ENCODE measurements at places on chromosomes 1 and 21.

GRCh38 chr1:184276416-184276815 lies 110.4 kb upstream of the C1orf21 start:
- no peak for DNase-seq

DNA sequence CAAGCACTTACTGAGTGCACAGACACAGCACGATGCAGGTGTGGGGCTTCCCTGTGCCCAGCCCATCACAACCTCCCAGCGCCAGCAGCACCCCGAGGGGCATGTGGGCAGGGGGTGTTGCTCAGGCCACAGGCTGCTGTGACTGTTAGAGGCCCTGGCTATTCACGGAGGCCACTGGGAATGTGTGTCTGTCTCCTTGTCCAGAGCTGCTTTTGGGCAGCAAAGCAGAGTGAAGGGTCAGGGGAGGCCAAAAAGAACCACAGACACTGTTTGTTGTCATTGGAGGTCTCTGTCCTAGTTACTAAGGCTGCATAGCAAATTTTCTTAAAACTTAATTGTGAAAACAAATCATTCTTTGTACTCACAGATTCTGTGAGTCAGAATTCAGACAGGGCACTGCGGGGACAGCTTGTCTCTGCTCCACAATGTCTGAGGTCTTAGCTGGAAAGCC lies 49.6 kb downstream of the TNFRSF8 start:
- peak; percentile 17 for DNase-seq

- DNase-seq = no peak
Measured at GRCh38 chr1:30696831-30697230, 26.6 kb downstream of the MATN1 start.

DNA sequence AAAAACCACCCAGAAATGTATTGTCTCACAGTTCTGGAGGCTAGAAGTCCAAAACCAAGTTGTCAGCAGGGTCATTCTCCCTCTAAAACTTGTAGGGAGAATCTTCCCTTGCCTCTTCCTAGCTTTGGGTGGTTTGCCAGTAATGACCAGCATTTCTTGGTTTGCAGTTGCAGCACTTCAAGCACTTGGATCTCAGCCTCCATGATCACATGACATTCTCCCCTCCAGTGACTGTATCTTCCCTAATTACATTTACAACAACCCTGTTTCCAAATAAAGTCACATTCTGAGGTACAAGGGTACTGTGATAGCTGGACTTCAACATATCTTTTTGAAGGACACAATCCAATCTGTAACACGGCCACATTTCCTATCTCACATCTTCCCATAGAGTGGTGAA lies 37.2 kb downstream of the EVI5 start:
- peak; percentile 42 for DNase-seq

DNA sequence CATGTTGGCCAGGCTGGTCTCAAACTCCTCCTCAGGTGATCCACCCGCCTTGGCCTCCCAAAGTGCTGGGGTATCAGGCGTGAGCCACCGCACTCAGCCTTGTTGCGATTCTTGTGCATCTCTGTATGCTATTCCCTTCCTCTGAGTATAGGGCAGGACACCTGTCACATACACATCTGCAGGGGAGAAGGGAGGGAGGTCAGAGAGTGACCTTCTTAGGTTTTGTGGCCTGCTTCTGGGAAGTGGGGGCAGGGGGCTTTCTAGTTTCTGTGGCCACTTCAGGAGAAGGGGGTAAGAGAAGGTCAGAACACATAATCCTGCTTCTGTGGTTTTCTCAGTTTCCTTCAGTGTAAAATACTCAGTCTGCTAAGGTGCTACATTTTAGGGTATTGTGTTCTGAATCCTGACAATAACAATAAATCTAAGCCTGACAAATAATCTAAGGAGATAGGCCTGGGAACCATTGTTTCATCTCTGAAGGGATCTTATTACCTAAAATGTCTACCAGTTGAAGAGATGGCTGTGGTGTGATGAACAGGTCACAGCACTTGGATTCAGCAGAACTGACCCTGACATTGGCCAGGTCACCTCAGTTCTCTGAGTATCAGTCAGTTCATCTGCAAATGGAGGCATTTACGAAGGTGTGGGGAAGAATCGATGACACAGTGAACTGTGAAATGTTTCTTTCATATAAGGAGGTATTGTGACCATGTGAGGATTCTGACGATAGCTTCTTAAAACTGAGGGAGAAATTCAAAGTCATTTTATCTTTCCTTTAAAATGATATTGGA lies 212.6 kb upstream of the L1TD1 start:
- no peak for DNase-seq

DNA sequence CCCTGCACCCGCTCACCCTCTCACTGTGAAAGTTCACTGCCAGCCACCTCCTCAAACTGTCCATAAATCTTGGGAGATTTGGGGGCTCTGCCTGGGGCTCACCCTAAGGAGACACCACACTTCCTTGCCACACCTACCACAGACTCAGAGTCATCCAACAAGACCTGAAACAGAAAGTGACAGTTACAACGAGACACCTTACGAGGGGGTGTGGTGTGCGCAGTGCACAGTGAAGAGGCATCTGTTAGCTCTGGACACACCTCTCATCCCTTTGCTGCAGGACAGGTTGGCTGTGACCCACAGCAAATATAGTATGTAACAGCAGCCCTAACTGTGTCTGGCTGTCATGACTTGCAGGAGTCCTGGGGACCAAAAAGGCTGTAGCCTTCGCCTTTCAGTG lies 190.2 kb downstream of the NR5A2 start:
- DNase-seq = no peak

DNA sequence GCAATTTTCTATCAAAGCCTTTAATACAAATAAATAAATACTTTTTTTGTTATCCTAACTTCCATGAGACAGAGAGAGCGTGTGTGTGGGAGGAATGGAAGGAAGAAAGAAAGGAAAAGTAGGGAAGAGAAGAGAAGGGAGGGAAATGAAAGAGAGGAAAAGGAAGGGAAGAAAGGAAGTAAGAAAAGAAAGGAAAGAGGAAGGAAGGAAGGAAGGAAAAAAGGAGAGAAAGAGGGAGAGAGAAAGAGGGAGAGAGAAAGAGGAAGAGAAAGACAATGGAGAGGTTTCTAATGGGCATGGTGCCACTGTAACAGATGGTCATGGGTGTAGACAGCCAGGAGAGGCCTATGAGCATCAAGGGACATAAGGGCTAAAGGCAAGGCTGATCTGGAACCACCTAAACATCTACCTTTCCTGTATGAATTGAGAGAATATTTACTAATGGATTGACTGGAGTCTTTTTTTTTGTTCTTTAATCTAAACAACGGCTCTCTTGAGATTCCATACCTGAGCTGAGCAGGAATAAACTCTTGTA lies 234.9 kb downstream of the PTPRC start:
- DNase-seq = no peak

DNA sequence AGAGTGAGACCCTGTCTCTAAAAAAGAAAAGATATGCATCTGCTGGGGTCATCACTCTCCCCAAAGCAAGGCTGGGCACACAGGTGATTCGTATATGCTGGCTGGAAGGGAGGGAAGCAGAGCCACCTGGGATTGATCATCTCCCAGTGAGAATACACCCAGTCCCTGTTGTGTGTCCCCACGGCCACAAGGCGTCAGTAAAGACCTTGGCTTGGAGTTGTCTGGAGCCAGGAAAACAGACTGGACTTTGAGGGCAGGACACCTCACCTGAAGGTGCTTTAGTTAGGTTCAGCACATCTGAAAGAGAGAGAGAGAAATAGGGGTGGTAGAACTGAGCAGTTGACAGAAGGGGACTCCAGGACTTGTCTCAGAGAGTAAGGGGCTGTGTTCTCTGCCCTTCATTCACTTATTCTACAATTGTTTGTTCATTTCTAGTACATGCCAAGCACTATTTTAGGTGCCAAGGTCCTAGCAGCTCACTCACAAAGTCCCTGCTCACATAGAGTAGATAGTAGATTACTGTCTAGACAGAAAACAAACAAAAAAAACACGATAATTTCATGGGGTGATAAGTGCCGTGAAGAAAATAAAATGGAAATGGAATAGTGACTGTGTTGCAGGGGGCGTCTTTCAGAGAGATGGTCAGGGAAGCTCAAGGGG lies 13.5 kb downstream of the CITED4 start:
- peak; percentile 76 for DNase-seq

DNA sequence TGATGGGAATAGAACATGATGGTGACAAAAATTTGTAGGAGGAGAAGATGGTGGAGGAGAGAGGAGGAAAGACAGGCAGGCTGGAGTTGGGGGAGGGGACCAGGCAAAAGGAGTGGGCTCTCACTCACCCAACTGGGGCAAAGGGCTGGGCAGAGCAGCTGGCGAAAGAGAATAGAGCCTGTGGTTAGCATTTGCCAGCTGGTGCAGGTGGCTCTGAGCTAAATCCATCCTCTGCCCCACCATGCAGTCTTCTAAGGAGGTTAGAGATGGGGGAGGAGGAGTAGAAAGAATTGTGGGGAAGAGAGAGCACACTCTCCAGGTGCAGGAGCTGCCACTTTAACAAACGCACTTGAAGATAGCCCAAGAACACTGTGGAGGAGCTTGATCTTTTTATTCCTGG lies 27.6 kb upstream of the SLAMF1 start:
- no peak for DNase-seq

DNA sequence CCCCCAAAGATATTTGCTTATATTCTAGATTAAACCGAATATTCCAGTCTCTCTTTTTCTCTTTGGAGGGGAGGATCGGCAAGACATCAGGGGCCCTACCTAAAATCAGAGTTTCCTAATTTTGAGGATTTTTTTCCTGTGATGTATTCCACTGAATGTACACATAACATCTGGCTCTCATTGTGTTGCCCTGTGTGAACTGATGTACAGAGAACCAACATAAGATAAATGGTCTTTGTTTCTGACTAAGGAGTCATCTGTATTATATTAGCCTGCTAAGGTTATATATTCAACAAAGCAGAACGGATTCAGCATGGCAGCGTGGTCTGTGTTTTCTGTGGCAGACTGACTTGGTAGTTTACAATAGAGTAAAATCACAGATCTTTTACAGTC lies 114.8 kb upstream of the NCAM2 start:
- DNase-seq = no peak

DNA sequence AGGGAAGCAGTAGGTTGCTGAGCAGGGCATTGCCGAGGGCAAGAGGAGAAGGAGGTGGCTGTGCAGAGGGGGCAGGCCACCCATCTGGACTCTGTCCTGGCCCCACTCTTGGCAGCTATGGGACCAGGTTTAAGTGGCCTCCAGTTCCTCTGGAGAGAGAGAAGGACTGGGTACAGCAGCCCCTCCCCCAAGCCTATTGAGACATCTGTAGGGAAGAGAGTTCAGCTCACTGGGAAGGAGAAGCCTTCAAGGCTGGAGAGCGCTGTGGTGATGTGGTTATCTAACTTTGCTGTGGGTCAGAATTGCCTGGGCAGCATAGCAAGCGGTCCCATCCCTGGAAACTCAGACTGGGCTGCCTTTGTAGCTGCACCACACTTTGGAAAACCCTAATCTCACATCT lies 93.9 kb downstream of the KCNJ15 start:
- no peak for DNase-seq

GRCh38 chr1:10360045-10360444 lies 38.8 kb upstream of the PGD start:
- DNase-seq = no peak

DNA sequence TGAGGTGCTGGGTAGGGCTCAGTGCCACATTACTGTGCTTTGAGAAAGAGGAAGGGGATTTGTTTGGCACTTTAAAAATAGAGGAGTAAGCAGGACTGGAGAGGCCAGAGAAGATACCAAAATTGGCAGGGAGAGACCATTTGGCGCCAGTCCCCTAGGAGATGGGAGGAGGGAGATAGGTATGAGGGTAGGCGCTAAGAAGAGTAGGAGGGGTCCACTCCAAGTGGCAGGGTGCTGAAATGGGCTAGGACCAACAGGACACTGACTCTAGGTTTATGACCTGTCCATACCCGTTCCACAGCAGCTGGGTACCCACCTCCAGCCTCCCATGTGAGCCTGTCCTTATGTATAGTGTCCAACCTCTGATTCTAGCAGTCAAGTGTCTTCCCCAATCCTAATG lies 1.0 kb upstream of the CRTC2 start:
- no peak for DNase-seq

GRCh38 chr1:103561643-103562395 lies 9.6 kb upstream of the AMY2B start:
- DNase-seq = peak; percentile 63

GRCh38 chr21:33286600-33287456 lies 20.7 kb downstream of the IL10RB start:
- DNase-seq = peak; percentile 82

- no peak for DNase-seq
Measured at GRCh38 chr1:3842912-3843311, 14.1 kb downstream of the CEP104 start.

DNA sequence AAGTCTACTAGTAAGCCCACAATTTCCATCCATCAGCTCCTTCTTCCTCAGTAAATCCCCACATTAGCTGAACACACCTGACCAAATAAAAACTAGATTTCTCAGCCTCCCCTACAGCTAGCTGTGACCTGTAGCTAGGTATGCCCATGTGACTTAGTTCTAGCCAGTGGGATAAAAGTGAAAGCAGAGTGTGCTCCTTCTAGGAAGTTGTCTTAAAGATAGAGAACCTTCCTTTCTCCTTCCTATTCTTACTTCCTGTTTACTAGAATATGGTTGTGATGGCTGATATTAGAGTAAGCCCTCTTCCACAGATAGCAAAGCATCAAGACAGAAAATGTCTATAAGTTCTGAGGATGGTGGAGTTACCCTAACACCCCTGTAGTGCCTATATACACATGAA lies 67.0 kb downstream of the PIK3R3 start:
- DNase-seq = no peak

DNA sequence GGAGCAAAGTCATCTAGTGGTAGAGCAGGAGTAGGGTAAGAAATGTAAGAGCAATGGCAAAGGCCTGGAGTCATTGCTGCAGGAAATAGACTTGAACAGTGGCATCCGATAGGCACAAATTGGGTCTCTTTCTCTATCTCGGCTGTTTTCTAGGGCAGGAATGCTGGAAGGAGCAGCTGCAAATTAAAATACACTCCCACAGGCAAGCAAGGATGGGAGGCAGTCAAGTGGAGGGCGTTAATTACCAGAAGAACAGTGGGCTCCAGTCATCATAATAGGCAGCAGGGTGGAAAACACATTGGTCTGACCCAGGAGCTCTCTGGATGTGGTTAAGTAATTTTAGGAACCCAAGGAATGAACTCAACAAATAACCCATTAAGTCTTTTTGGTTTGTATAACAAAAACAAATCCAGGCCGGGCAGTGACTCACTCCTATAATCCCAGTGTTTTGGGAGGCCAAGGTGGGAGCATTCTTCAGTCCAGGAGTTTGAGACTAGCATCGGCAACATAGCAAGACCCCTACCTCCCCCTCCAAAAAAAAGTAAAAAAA lies 7.8 kb upstream of the TDRD5 start:
- DNase-seq = no peak

- no peak for DNase-seq
Measured at GRCh38 chr1:198552668-198553416, 12.4 kb upstream of the ATP6V1G3 start.

- peak; percentile 67 for DNase-seq
Measured at GRCh38 chr1:234730770-234731568, 121.0 kb upstream of the IRF2BP2 start.

GRCh38 chr1:192538407-192539296 lies 36.9 kb upstream of the RGS1 start:
- no peak for DNase-seq
